ENCODE measurements at places on chromosomes 12 and 14.

DNA sequence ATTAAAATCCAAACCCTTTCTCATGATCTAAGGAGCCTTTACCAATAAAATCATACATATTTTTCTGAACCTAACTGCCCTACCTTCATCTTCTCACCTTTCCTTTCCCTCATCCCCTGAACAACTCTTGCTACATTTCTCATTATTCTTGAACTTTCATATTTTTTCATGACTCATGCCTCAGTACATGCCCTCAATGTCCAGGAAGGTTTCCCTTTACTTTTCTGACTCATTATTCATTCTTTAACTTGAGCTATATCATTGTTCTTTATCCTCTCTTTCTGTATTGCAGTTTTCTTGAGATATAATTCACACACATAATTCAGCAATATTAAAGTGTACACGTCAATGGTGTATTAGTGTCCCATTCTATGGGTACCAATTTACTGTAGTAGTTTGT lies 231.0 kb downstream of the ALG10B start:
- no peak for DNase-seq

- DNase-seq: peak; percentile 76
These were observed 93.9 kb downstream of the KSR2 start for GRCh38 chr12:117874842-117875434.

- no peak for DNase-seq
These were observed 33.8 kb upstream of the SLC25A3 start for GRCh38 chr12:98559666-98560065.

DNA sequence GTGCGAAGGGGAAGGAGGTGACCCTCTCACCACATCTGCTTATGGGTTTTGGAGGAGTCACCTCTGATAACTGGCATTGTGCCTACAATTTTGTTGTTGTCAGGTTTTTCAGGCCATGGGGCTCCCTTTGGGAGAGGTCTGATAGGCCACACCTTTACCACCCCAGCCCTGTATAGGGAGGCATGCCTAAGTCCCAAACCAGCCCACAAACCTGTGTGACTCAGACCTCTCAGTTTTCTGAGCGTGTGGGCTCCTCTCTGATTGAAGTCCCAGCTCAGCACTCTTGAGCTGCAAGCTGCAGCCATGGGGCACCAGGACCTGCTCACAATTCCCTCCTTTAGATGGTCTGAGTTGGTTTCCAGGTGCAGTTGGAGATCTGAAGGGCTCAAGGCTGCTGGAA lies 1429.3 kb upstream of the TMEM132C start:
- DNase-seq: no peak

DNA sequence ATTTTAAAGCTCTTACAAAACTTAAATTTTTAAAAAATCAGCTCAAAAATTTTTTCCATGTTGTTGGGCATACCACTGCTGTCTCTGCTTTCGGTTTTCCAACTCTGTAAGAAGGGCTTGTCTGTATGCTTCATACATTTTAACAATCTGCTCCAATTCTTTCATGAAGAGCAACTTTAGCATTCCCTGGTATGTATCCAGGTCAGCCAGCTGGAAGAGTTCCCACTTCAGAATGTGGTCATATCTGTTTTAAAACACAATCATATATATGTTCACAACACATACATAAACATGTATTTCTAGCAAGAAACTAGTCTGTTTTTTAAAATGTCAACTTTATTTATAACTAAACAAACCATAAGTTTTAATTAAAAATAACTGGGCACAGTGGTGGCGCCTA lies 33.0 kb downstream of the SAV1 start:
- DNase-seq: no peak

DNA sequence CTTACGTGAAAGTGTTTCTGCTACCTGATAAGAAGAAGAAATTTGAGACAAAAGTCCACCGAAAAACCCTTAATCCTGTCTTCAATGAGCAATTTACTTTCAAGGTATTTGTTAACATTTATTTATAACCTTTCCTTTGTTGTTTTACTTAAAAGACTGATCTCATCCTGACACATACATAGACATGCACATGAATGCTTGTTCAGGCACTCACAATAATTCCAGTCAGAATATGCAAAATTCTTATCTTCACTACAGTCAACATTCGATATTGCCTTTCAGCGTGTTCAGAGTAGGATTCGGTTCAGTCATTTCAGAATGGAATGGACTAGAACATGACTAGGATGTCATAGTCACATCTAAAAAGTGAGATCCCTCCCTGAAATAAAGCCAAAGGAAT lies 394.6 kb downstream of the PAWR start:
- DNase-seq: no peak

DNA sequence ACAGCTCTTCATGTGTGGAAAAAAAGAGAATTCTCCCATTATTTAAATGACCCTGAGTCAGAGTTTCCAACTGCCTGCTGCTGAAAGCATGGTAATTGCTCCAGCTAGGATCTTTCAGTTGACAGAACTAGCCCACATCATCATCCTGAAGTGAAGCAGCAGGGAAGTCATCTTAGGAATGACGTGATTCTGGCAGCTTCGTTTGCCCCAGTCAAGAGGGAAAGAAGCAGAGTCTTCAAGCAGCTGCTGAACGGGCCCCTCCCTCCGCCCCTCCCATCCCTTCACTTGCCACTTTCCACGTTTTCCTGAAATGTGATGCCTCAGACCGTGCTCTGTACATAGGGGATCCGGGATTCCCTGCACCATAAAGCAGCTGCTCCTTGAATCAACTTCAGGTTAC lies 455.0 kb upstream of the TMEM132C start:
- no peak for DNase-seq

DNA sequence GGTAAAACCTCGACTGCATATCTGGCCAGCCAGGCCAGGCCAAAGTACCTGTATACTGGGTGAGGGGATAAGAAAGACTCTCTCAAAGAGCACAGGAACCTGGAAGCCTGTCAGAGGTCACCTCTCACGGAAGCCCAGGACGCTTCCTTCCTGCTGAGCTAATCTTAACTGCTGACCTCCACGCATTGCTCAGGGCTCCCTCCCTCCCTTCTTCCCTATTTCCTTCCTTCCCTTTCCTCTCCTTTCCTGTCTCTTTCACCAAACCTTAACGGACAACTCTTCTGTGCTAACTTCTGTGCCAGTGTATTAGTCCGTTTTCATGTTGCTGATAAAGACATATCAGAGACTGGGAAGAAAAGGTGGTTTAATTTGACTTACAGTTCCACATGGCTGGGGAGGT lies 14.8 kb upstream of the RNASE10 start:
- DNase-seq: no peak

DNA sequence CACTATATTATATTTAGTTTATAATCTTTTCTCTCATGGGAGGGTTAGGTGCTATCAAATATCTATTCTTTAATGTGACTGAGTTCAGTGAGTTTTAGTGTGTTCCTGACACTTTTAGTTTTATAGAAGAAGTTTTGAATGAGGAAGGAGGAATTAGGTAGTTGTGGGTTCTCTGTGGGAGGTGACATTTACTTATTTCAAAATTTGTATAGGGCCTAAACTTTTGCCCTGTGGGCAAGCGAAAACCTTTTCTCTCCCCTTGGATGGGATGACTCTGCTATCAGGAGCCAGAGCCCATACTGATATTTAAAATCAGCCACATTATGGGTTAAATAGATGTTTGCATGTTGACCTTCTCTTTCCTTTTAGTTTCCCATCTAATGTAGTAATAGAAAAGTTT lies 43.6 kb downstream of the SPATS2 start:
- DNase-seq: no peak

DNA sequence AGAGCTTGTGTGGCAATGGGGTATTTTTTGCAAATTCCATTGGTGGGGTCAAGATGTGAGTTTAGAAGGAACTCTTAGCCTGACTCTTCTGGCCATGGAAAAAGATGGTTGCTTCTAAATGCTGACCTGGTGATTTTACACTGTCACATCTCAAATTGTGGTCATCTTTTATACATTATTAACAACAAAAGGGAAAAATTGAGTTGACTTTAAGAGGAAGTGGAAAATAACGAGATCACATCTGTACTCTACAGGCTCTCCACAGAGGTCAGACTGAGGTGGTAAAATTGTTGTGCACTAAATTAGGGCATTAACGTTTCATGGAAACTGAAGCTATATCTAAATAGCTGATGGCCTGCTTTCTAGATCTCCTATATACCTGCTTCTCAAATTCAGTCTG lies 44.7 kb downstream of the PTPN11 start:
- DNase-seq: no peak

DNA sequence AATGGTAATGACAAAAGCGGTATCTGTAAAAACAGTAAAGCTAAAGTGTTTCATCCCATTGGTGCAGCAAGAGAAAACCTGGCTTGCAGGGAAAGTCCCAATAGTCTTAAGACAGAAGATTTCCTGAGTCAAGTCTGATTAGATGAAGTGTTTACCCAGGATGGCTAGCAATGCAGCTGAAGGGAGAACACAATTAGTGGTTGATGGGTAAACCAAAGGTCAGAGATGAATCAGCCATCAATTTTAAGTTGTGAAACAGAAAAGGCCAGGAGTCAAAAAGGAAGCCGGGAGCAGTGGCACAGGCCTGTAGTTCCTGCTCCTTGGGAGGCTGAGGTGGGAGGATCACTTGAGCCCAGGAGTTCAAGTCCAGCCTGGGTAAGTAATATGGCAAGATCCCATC lies 52.6 kb downstream of the SEC23A start:
- no peak for DNase-seq

GRCh38 chr14:73295198-73295796 lies 58.0 kb downstream of the PAPLN start:
- no peak for DNase-seq

GRCh38 chr12:31950492-31950891 lies 8.7 kb upstream of the RESF1 start:
- DNase-seq: no peak

GRCh38 chr12:113432986-113433385 lies 10.8 kb downstream of the SDSL start:
- no peak for DNase-seq

DNA sequence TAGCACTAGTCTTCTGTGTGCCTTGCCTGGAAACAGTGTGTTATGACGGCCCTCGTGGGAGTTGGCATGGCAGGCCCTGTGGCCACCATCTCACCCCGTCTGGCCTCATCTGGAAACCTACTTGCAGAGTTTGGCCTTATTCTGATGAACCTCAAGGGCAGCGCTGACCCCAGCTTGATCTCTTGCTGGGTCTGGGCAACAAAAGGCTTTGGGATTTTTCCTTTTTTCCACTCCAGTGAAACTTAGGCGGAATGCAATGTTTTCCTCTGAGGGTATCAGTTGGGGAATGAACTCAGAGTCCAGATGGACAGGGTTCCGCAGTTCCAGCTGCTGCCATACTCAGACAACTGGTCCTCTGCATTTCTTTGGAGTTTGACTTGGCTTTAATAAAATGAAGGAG lies 15.9 kb downstream of the CACNA1C start:
- DNase-seq: no peak

DNA sequence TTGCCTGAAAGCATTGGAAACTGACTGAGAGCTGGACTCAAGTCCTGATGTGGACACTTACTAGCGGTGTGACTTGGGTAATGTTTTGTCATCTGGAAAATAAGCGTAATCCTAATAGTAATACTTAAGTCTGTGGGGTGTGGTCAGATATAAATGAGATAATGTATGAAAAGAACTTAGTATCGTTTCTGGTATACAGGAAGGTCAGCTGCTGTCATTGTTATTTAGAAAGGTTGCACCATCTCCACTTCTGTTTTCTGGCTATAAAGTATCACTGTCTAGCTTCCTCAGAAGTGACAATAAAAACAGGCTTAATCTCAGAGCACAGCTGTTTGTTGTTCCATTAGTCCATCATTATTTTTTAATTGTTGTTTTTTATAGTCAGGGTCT lies 34.1 kb upstream of the TUBA1C start:
- no peak for DNase-seq

- DNase-seq: no peak
These were observed 450.3 kb downstream of the RMST start for GRCh38 chr12:97912943-97913342.

GRCh38 chr12:89539426-89540223 lies 13.8 kb upstream of the POC1B start:
- DNase-seq: no peak

DNA sequence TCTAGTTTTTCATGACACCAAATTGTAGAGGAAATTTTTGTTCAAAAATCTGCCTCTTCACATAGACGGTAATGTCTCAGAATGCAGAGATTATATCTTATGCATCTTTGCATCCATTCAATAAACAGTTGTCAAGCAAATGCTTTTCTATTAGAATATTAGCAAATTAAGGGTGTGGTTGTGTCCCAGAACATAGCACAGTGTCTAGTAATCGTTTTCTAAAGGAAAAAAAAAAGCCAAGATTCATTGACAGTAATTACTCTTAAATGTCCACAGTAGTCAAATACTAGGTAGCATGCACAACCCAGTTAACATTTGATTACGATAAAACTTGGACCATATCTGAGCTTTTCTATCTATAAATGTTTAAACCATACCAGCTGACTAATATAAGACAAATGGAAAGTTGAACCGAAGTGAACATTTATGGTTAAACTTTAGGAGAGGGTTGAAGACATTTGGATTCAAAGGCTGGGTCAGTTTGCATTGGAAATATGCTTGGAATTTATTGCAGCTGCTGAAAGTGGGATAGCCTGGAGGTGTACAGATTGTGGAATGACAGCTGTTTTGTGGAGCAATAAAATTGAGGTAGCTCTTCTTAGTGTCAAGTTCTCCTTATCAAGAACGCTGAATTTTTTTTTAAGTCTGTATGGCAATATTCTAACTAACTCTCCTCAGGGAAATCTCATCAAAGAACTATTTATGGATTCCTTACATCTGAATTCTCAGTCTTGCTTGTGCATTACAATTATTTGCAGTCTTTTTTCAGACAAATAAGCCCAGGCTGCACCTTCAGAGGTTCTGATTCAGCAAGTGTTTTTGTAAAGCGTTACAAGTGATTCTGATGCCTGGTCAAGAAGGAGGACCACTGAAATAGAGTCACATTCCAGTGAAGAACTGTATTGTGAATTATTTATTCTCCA lies 66.7 kb upstream of the ATP2B1 start:
- no peak for DNase-seq

GRCh38 chr14:86625637-86626036 lies 1095.7 kb downstream of the FLRT2 start:
- no peak for DNase-seq

DNA sequence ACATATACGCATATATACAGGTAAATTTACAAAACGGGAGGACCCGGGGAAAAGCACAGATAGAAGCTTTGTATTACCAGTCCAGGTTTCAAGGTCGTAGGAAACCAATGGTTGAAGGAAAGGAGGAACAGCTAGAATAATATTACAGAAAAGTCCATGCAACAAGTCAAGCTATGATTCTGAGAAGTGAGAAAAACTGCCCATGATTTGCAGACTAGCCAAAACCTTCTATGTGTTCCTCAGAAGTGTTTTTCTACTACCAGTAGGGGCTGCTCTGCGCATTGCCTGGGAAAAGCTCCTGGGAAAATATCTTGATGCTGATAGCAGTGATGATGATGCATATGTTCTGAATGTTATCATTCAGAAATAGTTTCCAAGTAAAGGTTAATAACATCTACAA lies 2.2 kb downstream of the PDZRN4 start:
- DNase-seq: no peak

GRCh38 chr14:71486279-71486678 lies 445.9 kb upstream of the RGS6 start:
- DNase-seq: no peak

DNA sequence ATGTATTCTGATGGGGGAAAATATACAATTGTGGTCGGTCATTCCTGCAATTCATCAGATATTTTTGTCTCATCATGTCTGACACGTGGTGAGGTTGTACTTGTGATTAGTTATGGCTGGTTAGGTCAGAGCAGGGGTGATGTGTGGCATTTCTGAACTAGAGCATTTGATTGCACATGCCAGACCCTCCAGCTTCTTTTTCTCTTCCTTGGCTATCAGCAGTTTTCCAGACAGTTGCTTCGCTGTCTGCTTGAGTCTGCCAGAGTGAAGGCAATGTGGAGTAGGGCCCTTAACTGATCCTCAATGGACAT lies 25.9 kb downstream of the TMEM117 start:
- DNase-seq: no peak

All from transverse colon (tissue), 4 donors.